ENCODE measurements at places on chromosomes 5 and 9. TPM values are rescaled to one million over a fixed set of nuclear protein-coding genes. Genes with fewer than 3 reads are reported as not detected.

GRCh38 chr9:137095664-137096517 lies 9.1 kb downstream of the MAN1B1 start:
- peaks cover 12% of the 10 kb centered on the region for H3K36me3 ChIP-seq
- no peaks in the 10 kb centered on the region for H3K27me3 ChIP-seq
- no peak for DNase-seq
- H3K4me3 ChIP-seq = no peak overlapping the region
- H3K4me1 ChIP-seq = no peaks in the 10 kb centered on the region

DNA sequence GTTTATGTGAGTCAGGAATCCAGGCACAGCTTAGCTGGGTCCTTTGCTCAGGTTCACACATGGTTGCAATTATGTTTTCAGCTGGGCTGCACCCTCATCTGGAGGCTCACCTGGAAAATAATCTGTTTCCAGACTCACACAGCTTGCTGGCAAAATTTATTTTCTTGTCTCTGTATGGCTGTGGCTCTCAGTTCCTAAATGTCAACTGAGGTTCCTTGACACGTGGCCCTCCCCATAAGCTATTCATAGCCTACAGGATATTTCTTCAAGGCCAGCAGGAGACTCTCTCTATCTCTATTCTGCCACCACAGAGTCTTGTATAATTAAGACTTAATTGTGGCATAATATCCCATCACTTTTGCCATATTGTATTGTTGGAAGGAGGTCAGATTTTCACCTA lies 732.0 kb downstream of the CDH18 start:
- peaks cover 4% of the 10 kb centered on the region for H3K4me1 ChIP-seq
- no peaks in the 10 kb centered on the region for H3K36me3 ChIP-seq
- no peak overlapping the region for H3K4me3 ChIP-seq
- H3K27me3 ChIP-seq = no peaks in the 10 kb centered on the region

GRCh38 chr9:95094002-95094401 lies 223.5 kb downstream of the FANCC start:
- H3K4me3 ChIP-seq = no peak overlapping the region
- H3K4me1 ChIP-seq = peaks cover 27% of the 10 kb centered on the region
- no peaks in the 10 kb centered on the region for H3K27me3 ChIP-seq

DNA sequence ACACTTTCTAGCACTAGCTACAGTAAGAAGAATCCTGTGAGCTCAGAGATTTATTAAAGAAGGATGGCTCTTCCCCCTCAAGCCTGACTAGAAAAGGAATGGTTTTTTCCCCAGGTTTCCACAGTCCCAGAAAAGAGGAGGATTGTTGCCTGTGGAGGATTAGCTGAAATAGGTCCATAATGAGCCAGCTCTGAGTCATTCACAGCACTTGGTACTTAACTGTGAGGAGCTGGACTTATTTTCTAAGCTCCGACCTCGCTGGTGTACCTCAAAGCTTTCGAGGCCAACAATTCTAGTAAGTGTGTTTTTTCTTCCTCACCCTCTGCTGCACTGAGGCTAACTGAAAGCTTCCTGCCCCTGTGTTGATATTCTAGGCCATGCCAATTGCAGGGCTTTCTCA lies 222.5 kb upstream of the IL12B start:
- H3K4me3 ChIP-seq = no peak overlapping the region
- DNase-seq = no peak
- no peaks in the 10 kb centered on the region for H3K27me3 ChIP-seq
- no peak overlapping the region for H3K27ac ChIP-seq
- peaks cover 10% of the 10 kb centered on the region for H3K4me1 ChIP-seq

- no peaks in the 10 kb centered on the region for H3K36me3 ChIP-seq
- H3K27me3 ChIP-seq = no peaks in the 10 kb centered on the region
- DNase-seq = peak; percentile 79
- no peak overlapping the region for H3K27ac ChIP-seq
- peaks cover 13% of the 10 kb centered on the region for H3K4me1 ChIP-seq
These were observed 160.7 kb upstream of the DAPK1 start for GRCh38 chr9:87336914-87337333.

DNA sequence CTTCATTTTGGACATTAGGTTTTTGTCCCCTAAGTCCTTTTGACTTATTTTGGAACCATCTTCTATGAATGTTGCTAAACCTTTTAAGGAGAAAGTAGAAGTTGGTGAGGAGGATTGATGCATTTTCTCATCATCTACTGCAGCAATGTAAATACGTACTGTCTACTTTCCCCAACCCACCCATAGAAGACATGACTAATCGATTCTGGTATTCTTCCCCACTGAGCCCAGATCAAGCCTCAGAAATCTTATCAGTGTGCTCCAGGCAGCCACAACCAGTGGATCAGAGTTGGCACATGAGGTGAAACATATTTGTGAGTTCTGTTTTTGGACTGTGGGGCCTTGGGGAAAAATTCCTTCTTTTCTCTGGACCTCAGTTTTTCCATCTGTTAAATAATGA lies 57.7 kb downstream of the FGF18 start:
- H3K4me1 ChIP-seq = no peaks in the 10 kb centered on the region
- H3K36me3 ChIP-seq = no peaks in the 10 kb centered on the region
- no peak for DNase-seq
- H3K27me3 ChIP-seq = no peaks in the 10 kb centered on the region
- no peak overlapping the region for H3K4me3 ChIP-seq

DNA sequence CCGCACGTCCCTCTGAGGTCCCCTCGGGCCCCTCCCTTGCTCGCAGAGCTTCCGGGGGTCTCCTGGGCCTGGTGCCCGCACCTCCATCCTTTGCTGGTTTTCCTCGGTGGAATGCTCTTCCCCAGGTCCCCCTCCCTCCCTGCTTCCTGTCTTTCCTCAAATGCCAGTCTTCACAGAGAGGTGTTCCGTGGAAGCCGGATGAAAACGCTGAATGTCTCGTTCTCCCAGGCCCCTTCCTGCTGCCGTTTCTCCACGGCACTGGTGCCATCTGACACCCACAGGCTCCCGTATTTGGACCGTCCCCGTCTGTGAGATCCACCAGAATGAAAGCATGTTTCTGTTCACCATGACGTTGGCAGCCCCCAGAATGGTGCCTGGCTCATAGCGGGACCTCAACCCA lies 4.1 kb downstream of the OR2V1 start:
- H3K27ac ChIP-seq = no peak overlapping the region
- H3K36me3 ChIP-seq = no peaks in the 10 kb centered on the region
- no peak overlapping the region for H3K4me3 ChIP-seq
- H3K27me3 ChIP-seq = no peaks in the 10 kb centered on the region
- no peak for DNase-seq
- no peaks in the 10 kb centered on the region for H3K4me1 ChIP-seq

- no peak overlapping the region for H3K4me3 ChIP-seq
- H3K27ac ChIP-seq = no peak overlapping the region
- peaks cover 3% of the 10 kb centered on the region for H3K36me3 ChIP-seq
- no peak for DNase-seq
These were observed 53.7 kb downstream of the CERT1 start for GRCh38 chr5:75457691-75458090.

DNA sequence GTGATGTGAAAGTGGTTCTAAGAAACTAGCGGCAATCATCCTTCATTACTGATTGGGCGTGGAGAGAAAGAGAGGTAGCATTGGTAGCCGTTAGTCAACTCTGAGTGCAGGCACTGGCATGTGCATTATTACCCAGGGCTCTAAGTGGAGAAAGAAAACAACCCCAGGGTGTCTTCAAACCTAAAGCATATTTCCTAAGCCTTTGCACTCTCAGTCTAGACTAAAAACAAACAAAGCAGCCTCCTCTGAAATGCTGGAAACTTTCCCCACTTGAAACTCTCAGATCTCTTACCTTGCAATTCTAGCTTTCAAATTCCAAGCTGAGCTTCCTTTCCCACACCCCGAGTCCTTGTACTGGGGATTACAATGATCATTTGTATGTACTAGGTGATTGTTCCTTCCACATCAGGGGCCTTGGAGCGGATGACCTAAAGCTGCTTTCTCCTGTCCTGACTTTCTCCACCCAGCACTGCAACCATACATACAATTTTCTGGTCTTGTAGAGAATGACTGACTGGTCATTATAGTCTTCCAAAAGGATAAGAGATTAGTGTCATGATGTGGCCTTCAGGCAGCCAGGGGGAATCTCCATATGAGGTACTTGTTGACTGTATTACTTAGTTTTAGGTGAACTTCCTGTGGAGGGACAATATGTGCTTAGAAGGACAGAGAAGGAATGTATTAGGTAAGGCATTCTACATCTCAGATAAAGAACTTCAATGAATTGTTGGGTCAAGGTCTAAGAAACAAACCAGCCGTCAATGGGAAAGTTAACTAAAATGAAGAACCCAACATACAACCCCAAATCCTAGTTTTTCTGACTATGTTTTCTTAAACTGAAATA lies 98.3 kb upstream of the CDKN2B start:
- no peak overlapping the region for H3K4me3 ChIP-seq
- no peak overlapping the region for H3K27ac ChIP-seq
- no peaks in the 10 kb centered on the region for H3K27me3 ChIP-seq

DNA sequence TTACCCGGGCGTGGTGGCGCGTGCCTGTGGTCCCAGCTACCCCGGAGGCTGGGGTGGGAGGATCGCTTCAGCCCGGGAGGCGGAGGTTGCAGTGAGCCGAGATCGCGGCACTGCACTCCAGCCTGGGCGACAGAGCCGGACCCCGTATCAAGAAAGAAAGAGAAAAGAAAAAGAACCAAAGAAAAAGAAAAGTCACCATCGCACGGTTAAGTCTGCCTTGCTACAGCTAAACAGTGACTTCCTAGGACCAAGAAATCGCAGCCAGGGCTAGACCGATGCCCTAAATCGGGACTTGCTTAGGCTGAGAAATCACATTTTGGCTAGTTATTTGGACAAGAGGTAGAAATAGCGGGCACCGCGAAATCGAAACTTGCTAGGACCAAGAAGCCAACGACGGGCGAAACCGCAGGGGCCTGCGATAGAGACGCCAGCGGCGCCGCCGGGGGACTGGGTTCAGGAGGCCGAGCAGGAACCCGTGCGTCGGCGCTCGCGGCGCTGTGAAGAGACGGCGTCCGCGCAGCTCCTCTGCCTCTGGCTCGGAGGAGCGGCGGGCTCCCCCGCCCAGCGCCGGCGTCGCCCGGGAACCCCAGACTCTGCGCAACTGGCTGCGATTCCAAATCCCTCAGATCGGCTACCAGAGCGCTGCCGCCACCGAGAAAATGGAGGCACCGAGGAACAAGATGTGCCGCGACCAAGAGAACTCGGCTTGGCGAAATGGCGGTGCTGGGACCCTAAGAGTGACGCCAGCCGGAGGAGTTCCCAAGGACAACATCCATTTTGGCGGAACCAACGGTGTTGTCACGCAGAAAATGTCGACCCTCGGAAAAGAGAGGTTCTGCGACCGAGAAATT lies 26.1 kb upstream of the ANXA2R start:
- DNase-seq = peak; percentile 85
- H3K4me1 ChIP-seq = peaks cover 8% of the 10 kb centered on the region
- no peaks in the 10 kb centered on the region for H3K27me3 ChIP-seq
- H3K27ac ChIP-seq = peak overlapping the region; percentile 97
- H3K36me3 ChIP-seq = peaks cover 6% of the 10 kb centered on the region

DNA sequence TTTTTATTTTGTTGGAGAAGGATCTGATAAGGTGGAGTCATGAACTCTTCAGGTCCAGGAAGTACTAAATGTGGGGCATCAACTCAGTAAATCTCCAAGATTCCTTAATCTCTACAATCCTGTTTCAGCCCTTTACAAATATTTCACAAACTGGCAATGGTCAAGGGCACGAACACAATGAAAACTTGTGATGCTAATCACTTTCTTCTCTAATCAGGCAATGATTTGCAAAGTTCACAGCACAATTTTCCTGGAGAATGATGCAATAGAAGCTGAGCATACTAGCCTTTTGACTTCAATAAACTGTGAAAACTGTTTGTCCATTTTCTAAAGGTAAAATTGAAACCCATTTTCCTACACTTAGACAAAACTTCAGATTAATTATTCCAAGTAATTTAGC lies 16.9 kb downstream of the GDF9 start:
- no peaks in the 10 kb centered on the region for H3K27me3 ChIP-seq
- H3K36me3 ChIP-seq = no peaks in the 10 kb centered on the region
- no peak overlapping the region for H3K27ac ChIP-seq
- no peak overlapping the region for H3K4me3 ChIP-seq

GRCh38 chr5:52702877-52703276 lies 84.8 kb upstream of the ITGA1 start:
- no peaks in the 10 kb centered on the region for H3K36me3 ChIP-seq
- no peaks in the 10 kb centered on the region for H3K4me1 ChIP-seq
- DNase-seq = no peak
- H3K27me3 ChIP-seq = no peaks in the 10 kb centered on the region
- H3K4me3 ChIP-seq = no peak overlapping the region
- no peak overlapping the region for H3K27ac ChIP-seq

The PCDHGC3 gene
- 23.0 TPM for polyA plus RNA-seq

The CDO1 gene
- polyA plus RNA-seq = 14.5 TPM

The BRD3 gene
- polyA plus RNA-seq = 43.2 TPM

The SLC6A7 gene
- polyA plus RNA-seq = not detected

The SLC34A3 gene
- polyA plus RNA-seq = 0.24 TPM

The ISCA1 gene
- 63.2 TPM for polyA plus RNA-seq

The ANKRD33B gene
- 5.7 TPM for polyA plus RNA-seq

The SARDH gene
- 8.5 TPM for polyA plus RNA-seq

The TRIM36 gene
- 4.6 TPM for polyA plus RNA-seq

The TAF11L10 gene
- not detected for polyA plus RNA-seq

All from cardiac muscle cell (in vitro differentiated cells and primary cell).